ENCODE measurements at places on chromosomes 5 and 9.

DNA sequence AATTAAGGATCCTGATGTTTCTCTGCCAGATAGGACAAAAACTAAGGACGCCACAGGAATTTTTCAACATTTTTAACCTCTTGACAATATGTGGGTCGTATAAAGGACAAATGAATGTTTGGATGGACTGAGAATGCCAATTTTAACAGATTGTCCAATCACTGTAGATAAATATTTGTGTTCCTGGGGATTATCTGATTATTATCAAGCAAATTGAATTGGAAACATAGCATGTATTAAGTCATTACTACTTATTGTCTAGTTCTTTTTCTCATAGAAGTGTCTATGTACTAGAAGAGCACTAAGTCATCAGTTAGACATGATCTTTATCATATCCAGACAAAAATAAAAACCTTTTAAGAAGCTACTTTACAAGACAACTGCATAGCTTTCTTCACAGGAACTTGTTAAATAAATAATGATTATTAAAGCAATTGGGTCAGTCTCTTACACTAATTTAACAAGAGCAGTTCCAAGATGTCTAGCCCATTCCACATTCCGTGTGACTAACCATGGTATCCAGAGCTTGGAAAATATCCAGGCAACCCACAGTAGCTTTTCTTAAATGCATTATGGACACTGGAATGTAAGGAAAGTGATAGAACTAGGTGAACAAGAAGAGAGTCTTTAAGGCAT, 127.5 kb upstream of the CDKN2B start:
- DNase-seq: no peak

DNA sequence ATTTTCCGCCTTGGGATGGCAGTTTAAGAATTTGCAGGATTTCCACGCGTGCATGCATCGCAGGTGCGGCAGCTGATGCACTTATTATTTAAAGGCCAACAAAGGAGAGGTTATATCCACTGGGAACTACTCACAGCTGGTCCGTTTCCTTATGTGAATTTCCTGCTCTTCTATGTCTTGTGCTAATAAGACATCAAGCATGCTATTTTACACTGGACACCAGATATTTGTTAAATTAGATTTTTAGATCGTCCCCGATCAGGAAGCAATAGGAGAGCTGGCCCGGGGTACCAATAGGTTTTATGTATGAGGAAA, 476 bp upstream of the DTWD2 start:
- no peak for DNase-seq

- no peak for DNase-seq
Measured at GRCh38 chr5:93512799-93513198, 68.2 kb downstream of the NR2F1-AS1 start.

- no peak for DNase-seq
Measured at GRCh38 chr5:109823597-109823996, 133.9 kb downstream of the MAN2A1 start.

- DNase-seq: no peak
Measured at GRCh38 chr5:98318386-98318785, 455.1 kb upstream of the RGMB start.

- DNase-seq: no peak
Measured at GRCh38 chr5:29796013-29796412, 1397.5 kb upstream of the CDH6 start.

GRCh38 chr5:6730407-6730806, 17.2 kb downstream of the TENT4A start:
- no peak for DNase-seq

- no peak for DNase-seq
Measured at GRCh38 chr9:18073002-18073401, 401.0 kb upstream of the ADAMTSL1 start.

DNA sequence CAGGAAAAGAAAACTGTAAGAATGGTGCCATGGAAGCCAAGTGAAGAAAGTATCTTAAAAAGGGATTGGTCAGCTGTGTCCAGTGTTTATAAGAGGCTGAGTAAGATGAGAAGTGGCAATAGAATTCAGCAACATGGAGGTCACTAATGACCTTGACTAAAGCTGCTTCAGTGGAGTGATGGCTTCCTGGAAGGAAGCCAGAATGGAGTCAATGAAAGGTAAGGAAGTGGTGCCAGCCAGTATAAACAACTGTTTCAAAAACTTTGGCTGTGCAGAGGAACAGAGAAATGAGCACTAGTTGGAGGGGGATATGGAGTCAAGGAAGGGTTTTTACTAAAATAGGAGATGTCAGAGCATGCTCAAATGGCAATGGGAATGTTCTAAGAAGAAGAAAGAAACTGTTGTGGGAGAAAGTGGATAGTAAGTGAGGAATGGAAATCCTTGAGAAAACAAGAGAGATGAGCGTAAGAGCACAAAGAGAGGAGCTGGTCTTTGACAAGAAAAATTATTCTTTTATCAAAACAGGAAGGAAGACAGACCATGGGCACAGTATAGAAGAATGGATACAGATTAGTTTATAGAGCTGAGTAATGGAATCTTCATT, 11.1 kb upstream of the NRG2 start:
- no peak for DNase-seq

GRCh38 chr5:1507961-1508658, 15.7 kb downstream of the LPCAT1 start:
- DNase-seq: no peak

DNA sequence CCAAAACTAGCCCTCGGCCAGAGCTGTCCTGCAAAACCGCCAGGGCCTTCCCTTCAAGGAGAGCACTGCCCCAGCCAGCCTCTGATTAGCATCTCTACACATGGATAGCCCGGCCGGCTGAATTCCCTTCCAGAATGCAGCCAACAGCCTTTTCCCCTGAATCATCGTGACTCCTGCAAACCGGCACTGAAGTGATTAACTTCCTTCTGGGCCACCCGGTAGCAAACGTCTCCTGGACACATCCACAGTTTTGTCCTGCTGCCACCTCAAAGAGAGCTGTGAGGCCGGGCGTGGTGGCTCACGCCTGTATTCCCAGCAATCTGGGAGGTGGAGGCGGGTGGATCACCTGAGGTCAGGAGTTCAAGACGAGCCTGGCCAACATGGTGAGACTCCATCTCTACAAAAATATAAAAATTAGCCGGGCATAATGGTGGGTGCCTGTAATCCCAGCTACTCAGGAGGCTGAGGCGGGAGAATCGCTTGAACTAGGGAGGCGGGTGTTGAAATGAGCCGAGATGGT, 21.1 kb upstream of the EEIG1 start:
- DNase-seq: no peak

DNA sequence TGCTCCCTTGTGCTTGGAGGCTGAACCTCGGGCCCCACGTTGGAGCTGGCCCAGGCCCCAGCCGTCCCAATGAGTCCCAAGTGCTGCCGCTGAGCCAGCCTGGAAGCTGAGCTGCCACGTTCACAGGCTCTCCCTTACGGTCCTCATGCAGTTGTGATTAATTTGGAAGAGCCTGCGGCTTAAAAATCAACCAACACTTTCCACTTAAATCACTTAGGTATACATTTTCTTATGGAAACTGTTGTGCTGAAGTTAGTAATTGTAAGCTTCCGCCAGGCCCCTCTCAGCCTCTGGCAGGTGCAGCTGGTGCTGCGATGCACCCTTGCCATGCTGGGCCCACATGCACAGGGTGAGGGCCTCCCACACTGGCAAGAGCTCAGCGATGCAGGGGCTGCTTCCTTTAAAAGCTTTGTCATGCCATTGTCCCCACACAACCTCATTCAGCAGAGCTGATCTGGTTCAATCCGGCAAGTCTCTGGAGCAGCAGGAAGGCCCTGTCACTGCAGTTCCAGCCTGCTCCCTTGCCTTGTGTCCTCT, 61.0 kb downstream of the IPPK start:
- DNase-seq: no peak

DNA sequence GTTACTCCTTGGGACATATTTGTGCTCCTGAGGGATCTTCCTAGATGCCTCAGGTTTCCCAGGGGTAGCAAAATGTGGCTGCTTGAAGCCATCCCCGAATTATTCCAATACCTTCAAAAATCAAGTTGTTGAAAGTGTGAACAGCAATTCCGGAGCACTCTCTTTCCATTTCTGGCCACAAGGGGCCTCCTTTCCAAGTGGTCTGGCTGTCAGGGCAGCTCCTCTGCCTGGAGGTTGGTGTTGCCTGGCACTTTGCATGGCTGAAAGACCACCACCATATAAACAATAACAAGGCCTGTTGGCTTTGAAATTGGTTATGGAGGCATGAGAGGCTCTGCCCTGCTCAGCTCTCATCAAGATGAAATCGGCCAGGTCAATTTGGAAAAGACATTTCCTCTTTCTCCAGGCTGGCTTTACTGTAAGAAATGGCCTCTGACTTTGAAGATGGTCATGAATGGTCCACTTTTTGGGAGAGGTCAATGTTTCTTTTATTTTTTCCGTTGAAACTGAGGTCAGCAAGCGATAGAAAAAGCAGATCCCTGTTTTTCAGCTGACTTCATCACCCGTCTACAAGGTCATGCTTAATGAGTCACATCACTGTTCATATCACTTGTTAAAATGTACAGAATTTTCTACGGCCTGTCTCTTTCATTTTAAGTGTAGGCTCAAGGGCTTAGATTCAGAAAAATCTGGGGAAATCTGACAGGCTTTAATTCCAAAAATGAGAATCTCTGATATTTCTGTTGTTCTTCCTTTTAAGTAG, 481.1 kb upstream of the ZNF608 start:
- no peak for DNase-seq

DNA sequence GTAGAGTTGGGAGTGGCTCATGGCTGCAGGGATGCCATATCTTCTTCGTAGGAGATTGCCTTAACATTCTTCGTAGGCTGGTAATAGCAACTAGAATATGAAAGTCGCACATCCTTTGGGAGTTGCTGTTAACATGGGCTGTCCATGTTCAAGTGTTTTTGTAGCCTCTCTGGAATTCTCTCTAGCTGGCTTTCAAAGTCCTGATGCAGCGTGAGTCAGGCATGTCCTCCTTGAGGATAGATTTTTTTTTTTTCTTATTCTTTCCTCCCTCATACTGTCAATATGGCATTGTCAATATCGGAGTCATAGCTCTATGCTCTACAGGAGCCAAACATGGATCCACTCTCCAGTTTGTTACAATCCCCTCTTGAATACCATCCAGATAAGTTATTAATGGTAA, 494.8 kb upstream of the WWC1 start:
- DNase-seq: no peak

GRCh38 chr5:55481293-55481855, 53.4 kb downstream of the PLPP1 start:
- no peak for DNase-seq

- DNase-seq: no peak
Measured at GRCh38 chr9:104983491-104983890, 55.5 kb upstream of the ABCA1 start.

- DNase-seq: no peak
Measured at GRCh38 chr5:79716839-79717238, 27.2 kb downstream of the CMYA5 start.

- DNase-seq: no peak
Measured at GRCh38 chr5:136004436-136004835, 24.4 kb upstream of the TGFBI start.

- DNase-seq: no peak
Measured at GRCh38 chr9:90783552-90783951, 18.1 kb upstream of the SYK start.

GRCh38 chr9:37509536-37509935, 23.8 kb downstream of the POLR1E start:
- DNase-seq: no peak

GRCh38 chr9:128218518-128219389, 15.6 kb downstream of the DNM1 start:
- no peak for DNase-seq

DNA sequence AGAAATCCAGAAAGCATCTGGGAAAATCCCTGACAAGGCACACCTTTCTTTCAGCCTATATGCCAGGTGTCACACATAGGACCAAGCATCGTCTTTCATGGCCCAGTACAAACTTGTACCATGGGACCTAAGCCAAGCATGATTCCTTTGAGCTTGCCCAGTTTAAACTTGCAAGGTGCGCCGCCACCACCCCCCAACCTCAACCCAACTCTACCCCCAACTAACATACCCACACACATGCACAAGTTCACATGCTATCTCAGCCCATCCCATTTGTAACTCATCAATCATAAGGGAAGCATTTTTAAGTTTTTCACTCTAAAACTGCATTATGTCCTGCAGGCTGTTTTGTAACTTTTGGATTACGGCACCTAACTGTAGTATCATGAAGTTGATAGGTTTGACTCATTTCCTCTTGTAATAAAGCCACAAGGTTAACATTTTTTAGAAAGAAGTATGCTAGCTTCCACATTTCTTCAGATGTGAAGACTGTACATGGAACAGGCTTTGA, 145.9 kb upstream of the FST start:
- no peak for DNase-seq

GRCh38 chr5:129135633-129136032, 41.1 kb downstream of the ISOC1 start:
- DNase-seq: no peak

GRCh38 chr5:19241690-19242089, 746.3 kb downstream of the CDH18 start:
- DNase-seq: no peak

DNA sequence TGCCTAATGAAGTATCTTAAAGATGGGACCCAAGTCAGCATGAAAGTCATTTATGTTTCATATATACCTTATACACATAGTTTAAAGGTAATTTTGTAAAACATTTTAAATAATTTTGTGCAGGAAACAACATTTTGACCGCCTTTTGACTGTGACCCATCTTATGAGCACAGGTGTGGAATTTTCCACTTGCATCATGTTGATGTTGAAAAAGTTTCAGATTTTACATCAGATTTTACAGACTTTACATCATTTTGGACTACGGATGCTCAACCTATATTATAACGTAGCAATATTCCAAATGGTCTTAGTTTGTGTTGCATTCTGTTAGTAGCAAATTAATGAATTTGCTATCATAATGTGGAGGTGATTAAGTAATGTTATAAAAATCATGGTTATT, 21.7 kb upstream of the FAM120AOS start:
- DNase-seq: no peak

GRCh38 chr5:93580063-93580926, 724 bp downstream of the NR2F1-AS1 start:
- DNase-seq: no peak

DNA sequence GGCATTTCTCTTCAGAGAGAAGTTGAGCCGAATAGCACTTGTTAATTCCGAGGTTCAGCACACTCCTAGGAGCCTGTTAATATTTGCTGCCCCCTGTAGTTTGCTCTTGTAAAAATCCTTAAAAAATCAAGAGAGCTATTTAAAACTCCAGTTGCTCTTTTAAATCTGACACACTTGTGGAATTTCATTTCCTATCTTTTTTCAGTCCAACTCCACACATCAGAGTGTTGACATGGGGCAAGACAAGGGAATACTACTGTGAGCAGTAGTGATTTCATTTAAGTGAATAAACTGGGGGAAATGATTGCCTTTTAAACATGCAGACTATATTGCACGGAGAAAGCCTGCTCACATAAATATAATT, 1096.3 kb upstream of the DMAC1 start:
- DNase-seq: no peak

Measured in cortex of kidney (tissue), 1 donor.